ENCODE measurements at places on chromosomes 4 and X.

DNA sequence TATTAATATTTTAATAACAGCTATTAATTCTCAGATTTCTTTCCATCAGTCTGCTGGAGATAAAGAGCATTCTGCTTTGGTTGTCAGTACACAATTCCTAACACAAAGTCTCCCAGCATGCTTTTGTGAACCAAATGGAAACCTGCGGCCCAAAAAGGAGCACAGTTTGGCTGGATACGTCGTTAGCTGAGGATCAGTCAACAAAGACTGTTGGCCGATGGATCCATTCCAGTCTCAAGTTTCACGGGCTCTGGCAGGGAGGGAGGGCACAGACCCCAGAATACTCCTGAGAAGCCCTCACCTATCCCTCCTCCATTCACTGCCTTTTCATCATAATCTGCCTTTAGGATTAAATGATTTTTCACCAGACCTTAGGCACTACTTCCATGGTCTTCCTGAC lies 26.3 kb upstream of the PRSS48 start:
- no peak for DNase-seq

GRCh38 chr4:73762409-73762808 lies 22.0 kb downstream of the CXCL8 start:
- DNase-seq = no peak

- no peak for DNase-seq
Measured at GRCh38 chr4:174316546-174316945, 32.8 kb downstream of the CEP44 start.

- DNase-seq = no peak
Measured at GRCh38 chr4:184171011-184171410, 46.7 kb downstream of the ENPP6 start.

DNA sequence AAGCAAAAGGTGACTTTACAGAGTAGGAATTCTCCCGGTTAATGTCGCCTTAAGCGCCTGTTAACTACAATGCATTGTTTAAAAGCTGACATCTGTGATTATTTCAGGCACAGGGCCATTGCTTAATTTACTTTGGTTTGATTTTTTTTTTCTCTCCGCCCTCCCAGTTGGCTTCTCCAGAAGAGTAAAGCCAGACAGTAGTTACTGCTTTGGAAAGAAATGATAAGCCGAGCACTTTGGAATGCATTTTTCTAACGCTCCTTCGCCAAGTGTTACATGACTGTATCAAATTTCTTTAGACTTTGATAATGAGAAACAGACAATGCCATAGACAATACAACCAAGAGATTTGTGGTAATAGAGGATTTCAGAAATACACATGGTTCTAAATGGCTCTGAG lies 383.0 kb upstream of the TENM3 start:
- no peak for DNase-seq

GRCh38 chr4:88841635-88842034 lies 144.0 kb upstream of the NAP1L5 start:
- DNase-seq = no peak
